ENCODE measurements at places on chromosomes 7 and 10. TPM values are rescaled to one million over a fixed set of nuclear protein-coding genes. Genes with fewer than 3 reads are reported as not detected.

DNA sequence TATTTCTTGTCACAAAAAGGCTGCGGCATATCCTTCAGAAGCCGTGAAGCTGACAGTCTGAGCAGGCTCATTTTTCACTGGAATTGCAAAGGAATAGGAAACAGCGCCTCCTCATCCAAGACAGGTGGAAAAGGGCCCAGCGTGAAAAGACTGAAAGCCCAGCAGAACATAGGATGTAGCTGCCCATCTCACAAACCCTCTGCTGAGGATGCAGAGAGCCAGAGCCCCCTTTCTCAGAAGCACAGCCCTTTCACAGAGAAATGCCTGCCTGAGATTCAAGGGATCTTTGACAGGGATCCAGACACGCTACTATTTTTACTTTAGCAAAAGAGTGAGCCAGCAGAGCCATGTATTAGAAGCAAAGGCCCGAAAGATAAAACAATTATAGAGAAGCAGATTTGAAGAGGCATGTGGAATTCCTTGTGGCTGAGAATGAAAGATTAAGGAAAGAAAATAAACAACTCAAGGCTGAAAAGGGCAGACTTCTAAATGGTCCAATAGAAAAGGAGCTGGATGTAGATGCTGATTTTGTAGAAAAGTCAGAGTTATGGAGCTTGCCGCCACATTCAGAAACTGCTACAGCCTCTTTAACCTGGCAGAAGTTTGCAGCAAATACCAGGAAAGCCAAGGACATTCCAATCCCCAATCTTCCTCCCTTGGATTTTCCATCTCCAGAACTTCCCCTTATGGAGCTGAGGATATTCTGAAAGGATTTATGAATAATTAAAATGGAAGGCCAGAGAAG is 36.9 kb downstream of the GDI2 start:
- H3K4me1 ChIP-seq = peaks cover 13% of the 10 kb centered on the region
- H3K36me3 ChIP-seq = no peaks in the 10 kb centered on the region
- H3K27me3 ChIP-seq = no peaks in the 10 kb centered on the region
- H3K27ac ChIP-seq = no peak overlapping the region
- DNase-seq = no peak

DNA sequence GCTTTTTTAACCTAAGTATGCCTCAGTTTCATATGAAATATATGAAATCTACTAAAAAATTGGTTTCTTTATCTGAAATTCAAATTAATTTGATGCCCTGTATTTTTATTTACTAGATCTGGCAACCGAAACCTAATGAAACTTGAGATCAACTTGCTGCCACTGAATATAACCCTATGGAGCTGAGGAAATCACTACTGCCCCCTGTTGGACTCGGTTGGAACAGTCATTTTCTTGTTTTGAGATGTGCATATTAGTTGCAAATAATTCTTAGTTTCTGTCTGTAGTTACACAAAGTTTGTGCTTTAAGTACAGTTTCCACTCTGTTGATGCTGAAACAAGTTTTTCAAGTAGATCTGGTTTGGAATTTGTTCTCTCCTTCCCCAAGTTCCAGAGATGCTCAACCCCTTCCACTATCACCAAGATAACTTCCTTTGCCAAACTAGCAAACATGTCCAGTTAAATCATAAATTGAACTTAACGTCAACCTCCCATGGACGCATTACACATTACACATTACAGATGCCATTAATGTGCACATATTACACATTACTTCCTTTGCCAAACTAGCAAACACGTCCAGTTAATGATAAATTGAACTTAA is 22.2 kb upstream of the EXOC4 start:
- H3K4me3 ChIP-seq = no peak overlapping the region
- H3K27ac ChIP-seq = no peak overlapping the region
- H3K4me1 ChIP-seq = no peaks in the 10 kb centered on the region
- DNase-seq = no peak
- H3K36me3 ChIP-seq = no peaks in the 10 kb centered on the region

- DNase-seq = no peak
- H3K27ac ChIP-seq = peak overlapping the region; percentile 39
- no peaks in the 10 kb centered on the region for H3K27me3 ChIP-seq
- H3K36me3 ChIP-seq = peaks cover 13% of the 10 kb centered on the region
These were observed 102.8 kb downstream of the PIP4K2A start for GRCh38 chr10:22611425-22612115.

DNA sequence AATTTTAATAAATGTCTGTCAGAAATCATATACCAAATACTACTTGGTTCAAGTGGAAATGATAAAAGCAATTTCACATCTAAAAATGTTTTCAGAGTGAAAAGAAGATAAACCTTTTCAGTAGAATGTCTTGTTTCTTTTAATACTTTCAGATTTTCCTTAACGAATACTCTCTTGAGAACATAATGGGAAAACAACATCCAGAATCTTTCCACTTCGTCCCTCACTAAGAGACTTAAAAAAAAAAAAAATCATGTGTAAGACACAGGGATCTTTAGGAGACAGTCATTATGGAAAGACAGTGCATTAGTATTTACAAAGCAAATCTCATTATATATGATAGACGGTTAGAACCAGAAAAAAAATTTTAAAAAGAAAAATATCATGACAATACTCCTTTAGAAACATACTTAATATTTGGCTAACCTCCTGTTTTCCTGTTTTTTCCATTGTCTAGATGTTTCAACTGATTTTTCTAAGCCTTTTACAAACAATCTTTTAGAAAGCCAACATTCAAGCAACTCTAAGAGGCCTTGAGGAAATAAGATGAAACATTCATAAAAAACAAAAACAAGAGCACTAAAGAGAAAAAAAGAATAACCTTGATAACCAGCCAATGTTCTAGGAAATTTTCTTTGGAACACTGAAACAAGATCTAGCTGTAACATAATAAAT is 339.9 kb upstream of the LRRN3 start:
- DNase-seq = no peak
- H3K27ac ChIP-seq = no peak overlapping the region
- no peaks in the 10 kb centered on the region for H3K36me3 ChIP-seq
- no peaks in the 10 kb centered on the region for H3K27me3 ChIP-seq
- H3K4me3 ChIP-seq = no peak overlapping the region

PTPN20 gene
- total RNA-seq = 7.1 TPM

GRID2IP gene
- 0.21 TPM for total RNA-seq
